Suppressor macrophage (primary cell): ENCODE measurements at places on chromosomes 1 and 21.

- no peak for DNase-seq
Measured at GRCh38 chr1:32332290-32333079, 3.5 kb downstream of the MARCKSL1 start.

GRCh38 chr1:201660931-201661822 is 122.2 kb downstream of the NAV1 start:
- DNase-seq, result no peak

GRCh38 chr1:164154622-164155021 is 404.4 kb upstream of the PBX1 start:
- DNase-seq, result no peak

DNA sequence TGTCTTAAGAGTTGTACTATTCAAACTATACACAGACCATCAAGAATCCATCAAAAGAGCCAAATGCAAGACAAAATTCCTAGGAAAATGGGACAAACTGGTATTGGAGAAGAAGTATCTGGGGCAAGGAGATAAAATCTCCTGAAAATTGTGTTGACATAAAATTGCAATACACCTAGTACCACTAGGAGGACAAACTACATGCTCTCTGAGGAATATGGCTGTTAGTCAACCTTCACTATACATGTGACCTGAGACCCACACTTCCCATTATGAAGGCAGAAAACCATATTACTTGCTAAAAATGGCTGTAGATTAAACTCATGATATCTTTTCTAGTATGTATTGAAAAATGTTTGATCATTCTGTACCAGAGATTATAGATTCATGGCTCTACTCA is 30.0 kb downstream of the IRF2BP2 start:
- DNase-seq, result peak; percentile 36

DNA sequence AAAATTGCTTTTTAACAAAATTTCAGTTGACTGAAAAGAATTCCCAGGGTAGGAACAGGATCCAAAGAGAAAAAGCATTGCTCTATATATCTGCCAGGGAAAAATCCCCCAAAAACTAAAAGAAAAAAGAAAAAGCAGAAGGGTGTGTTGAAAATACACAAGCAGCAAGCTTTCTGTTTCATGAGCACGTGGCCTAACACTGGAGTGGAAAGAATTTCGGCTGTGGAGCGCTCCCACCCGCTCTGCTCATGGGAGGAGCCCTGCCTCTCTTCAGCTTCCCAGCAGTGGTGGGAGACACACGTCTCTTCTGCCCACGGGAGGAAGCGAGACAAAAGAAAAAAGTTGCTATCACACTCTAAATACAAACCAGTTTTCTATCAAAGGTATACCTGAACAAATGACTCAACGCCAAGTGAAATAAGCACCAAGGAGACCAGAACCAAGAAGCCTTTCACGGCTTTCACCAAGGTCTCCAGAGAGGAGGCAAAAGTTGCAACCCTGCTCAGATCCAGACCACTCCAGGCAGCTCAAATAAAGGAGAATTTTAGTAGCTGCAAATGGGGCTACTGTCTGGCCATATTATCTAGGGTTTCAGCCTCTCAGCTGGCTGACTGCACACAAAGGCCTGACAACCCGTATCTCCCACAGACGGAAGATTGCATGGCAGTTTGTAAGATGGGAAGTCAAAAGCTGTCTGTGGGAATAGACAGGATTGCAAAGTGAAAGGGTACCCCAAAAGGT is 29.5 kb upstream of the ZNF496 start:
- peak; percentile 87 for DNase-seq

DNA sequence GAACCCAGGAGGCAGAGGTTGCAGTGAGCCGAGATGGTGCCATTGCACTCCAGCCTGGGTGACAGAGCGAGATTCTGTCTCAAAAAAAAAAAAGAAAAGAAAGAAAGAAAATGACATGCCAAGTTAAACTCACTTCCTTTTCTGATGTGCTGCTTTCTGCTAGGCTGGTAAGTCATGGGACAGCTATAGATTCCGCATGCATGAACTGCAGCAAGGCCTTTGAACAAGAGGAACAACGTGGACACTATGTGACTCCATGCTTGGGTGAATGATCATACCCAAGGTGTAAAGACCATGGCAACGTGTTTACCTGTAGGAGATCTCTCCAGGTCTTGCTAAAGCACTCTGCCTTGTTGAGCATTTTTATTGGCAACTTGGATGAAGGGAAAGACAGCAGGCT is 10.3 kb upstream of the TTF2 start:
- DNase-seq, result peak; percentile 88

DNA sequence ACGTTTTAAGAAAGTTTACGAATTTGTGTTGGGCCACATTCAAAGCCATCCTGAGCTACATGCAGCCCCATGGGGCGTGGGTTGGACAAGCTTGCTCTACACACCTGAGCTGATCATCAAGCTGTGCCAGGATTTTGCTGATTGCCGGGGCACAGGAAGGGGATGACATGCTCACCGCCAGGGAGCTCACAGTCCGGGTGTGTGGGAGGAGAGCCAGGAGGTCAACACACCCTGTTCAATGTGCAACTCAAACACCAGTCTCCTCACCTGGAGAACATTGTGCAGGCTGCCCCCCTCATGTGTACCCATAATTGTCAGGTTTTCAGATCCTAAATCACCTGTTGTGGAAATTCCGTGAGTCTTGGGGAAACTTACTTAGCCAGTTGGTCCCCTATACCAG is 969 bp downstream of the CYP4A11 start:
- no peak for DNase-seq
